NCI-H524 (cell line): ENCODE measurements at places on chromosomes 2 and 18.

GRCh38 chr2:110980339-110981062 lies 140.2 kb upstream of the BCL2L11 start:
- no peak for DNase-seq

- DNase-seq, result no peak
Observed at GRCh38 chr2:101302016-101302415, 6.5 kb downstream of the RNF149 start.

DNA sequence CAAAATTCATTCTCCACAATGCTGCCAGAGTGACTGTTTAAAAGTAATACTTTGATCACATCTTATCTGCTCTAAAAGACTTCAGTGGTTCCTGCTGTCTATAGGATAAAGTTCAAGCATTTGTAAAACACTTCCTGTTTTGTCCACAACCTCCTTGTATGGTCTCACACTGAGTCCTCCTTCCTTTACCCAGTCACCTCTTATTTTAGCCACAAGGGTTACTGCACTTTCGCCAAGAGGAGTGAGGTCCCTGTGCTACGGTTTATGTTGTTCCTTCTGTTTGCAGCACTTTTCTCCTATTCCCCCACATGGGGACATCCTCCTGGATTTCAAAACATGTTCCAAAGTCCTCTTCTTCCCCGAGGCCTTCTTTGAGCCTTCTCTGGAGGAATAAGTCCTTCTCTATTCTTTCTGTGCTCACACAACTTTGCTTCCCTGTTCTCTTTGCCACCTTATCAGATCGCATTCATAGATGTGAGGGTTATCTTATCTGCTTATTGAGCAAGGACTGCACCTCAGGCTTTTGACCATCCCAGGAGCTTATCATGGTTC lies 112.2 kb upstream of the NABP1 start:
- DNase-seq, result no peak

- DNase-seq, result no peak
Observed at GRCh38 chr2:47064106-47064505, 91.0 kb downstream of the STPG4 start.

DNA sequence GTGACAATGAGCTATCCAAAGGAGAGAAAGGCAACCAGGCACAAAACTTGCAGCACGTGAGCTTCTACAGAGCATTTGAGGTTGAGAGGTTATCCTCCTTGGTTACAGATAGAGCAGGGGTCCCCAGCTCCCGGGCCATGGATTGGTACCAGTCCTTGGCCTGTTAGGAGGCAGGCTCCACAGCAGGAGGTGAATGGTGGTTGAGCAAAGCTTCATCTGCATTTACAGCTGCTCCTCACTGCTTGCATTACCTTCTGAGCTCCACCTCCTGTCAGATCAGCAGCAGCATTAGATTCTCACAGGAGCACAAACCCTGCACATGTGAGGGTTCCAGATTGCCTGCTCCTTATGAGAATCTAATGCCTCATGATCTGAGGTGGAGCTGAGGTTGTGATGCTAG lies 57.8 kb upstream of the ST8SIA3 start:
- no peak for DNase-seq

GRCh38 chr2:6325616-6326015 lies 540.1 kb downstream of the CMPK2 start:
- peak; percentile 8 for DNase-seq

DNA sequence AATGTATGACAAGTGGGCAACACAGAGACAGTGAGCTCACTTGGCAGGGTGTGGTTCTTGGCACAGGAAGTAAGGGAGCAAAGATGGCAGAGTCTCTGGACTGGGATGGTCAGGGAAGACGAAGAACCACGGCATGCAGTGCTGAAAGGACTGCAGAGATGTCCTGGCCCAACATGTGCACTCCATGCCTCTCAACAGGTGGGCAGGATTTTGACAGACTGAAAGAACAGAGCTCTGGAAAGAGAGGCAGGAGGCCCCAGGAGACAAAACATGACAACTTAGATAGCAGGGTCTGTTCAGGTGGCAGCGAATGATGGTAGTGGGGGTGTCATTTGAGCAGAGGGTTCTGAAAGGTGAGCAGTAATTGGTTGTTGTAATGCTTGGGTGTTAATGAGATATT lies 180.3 kb downstream of the FHOD3 start:
- no peak for DNase-seq

- peak; percentile 81 for DNase-seq
Observed at GRCh38 chr2:134773335-134773734, 54.5 kb upstream of the TMEM163 start.

- no peak for DNase-seq
Observed at GRCh38 chr2:114472726-114473125, 30.3 kb downstream of the DPP10 start.

DNA sequence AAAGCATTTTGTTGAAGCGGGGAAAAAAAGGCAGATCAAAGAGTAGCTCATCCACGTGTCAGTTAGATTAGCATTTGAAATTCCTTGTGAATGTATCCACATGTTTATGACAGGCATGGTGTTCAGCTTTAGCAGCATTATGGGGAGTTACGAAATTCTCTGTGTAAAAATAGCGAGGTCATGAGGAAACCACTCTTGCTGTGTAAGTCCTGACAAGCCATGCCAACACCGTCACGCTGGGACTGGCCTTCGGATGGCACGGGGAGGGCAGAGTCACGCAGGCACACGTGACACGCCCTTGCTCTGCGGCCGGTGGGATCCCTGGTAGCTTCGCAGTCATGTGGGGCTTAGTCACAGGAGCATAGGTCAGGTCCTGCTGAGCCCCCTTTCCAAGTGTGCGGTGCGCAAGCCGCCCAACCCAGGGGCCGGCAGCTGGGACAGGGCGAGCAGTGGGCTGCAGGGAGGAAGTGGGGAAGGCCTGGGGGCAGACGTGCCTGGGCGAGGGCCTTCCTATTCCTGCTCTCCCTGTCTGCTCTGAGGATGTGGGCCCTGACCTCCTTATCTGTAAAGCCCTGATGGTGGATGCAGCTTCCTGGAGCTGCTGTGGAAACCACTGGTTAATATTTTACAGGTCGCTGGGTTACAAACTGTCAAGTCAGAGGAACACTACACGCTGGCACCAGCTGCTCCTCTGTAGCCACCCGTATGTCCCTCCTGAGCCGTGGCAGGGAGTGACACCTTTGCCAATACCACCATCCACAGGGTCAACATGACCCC lies 18.0 kb downstream of the MBP start:
- no peak for DNase-seq

DNA sequence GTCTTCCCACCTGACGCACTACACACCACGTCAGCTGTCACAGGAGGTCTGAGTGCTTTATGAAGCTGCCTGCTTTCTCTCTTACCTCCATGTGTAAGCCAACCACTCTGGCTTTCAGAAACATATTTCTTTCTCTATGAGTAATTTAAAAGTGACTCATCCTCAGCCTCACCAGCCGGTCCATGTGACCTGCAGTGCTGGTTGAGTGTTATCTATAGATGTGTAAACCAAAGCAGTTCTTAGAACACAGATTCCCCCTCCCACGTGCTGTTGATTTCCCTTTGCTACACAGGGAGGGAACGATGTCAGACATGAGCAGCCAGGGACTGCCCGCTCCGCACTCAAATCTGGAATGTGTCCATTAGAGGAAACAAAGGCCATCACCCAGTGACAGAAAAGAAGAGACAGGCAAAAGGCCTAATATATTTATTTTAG lies 157.8 kb downstream of the BCL2 start:
- DNase-seq, result no peak

- no peak for DNase-seq
Observed at GRCh38 chr2:99389371-99389770, 52.2 kb downstream of the EIF5B start.

DNA sequence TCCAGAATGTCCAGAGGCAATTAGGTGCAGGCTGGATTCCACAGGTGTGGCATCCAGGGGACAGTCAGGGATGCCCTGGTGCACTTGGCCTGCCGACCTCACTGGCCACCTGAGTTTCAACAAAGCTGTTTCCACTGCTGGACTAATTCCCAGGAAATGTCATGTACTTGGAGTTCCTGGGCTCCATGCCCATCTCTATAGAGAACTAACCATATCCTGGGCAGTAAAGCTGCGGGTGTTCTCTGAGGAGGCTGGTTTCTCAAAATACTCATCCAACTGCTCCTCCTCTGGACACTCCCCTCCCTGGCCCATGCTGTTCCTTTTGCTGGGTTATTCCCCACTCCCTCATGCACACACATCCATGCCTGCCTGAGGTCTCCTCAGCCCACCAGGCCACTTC lies 161.9 kb upstream of the SKOR2 start:
- DNase-seq, result no peak

- no peak for DNase-seq
Observed at GRCh38 chr2:241741016-241741415, 6.6 kb downstream of the D2HGDH start.

DNA sequence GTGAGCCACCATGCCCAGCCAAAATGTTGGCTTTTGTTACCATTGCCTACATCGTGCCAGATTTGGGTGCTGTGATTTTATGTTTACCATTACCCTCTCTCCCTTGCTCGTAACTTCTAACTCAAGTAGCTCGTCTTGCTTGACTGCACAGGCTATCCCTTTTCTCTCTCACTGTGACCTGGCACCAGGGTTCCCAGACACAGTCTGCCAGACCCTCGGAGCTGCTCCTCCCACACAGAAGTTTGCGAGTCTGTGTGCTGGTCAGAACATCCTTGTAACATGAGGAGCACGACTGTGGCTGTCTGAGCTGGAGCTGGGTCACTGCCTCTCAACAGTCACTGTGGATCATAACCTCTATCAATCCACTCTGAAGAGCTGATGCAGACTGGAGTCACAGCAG lies 152.5 kb upstream of the ACKR3 start:
- no peak for DNase-seq

GRCh38 chr2:153873052-153874048 lies 1.6 kb downstream of the GALNT13 start:
- DNase-seq, result no peak

- no peak for DNase-seq
Observed at GRCh38 chr18:48330016-48330991, 78.9 kb downstream of the ZBTB7C start.

DNA sequence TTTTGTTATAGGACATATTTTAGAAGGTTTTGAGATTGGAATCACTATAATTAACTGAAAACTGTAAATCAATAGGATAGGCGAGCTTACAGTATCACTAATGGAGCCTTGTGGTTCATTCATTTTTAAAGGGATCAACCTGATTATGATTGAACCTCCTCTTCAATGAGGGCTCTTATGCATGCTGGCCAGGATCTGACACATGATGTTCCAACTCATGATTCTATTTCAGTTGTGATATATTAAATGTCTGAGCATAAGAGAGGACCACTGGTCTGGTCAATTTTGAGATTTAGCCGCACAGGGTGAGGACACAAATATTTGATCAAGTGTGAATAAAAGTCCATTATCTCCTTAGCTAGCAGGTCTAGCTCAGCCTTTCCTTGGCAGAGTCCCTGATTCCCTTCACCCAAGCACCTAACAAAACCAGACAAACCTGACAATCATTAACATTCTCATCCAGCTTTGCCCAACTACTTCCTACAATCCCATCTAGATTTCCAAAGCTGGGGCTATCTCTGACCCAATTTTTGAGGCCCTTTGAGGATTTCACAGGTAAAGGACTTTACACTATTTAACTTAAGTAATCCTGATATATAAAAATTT lies 6.9 kb upstream of the MAP4K4 start:
- no peak for DNase-seq

- DNase-seq, result no peak
Observed at GRCh38 chr2:23381084-23381483, 3.9 kb upstream of the KLHL29 start.
